Keratinocyte (primary cell): ENCODE measurements at places on chromosomes 7 and 10. TPM values are rescaled to one million over a fixed set of nuclear protein-coding genes. Genes with fewer than 3 reads are reported as not detected.

DNA sequence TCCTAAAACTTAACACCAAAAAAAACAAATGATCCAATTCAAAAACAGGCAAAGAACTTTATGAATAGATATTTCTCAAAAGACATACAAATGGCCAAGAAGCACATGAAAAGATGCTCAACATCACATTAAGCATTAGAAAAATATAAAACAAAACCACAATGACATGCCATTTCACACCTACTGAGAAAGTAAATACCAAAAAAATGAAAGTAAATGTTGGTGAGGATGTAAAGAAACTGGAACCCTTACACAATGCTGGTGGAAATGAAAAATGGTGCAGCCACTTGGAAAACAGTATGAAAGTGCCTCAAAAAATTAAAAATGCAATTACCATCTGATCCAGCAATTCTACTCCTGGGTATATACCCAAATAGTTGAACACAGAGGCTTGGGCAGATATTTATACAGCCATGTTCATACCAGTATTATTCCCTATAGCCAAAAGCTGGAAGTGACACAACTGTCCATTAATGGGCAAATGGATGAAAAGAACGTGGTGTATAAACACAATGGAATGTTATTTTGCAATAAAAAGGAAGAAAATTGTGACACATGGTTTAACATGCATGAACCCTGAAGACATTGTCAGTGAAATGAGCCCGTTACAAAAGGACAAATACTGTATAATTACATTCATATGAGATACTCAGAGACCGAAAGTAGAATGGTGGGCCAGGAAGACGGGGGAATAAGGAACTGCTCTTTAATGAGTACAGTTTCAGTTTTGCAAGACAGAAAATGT, 89.0 kb downstream of the JMJD1C start:
- H3K36me3 ChIP-seq: peaks cover 2% of the 10 kb centered on the region
- DNase-seq: no peak
- no peaks in the 10 kb centered on the region for H3K27me3 ChIP-seq
- no peak overlapping the region for H3K4me3 ChIP-seq

- peaks cover 29% of the 10 kb centered on the region for H3K36me3 ChIP-seq
- H3K4me3 ChIP-seq: no peak overlapping the region
- H3K27ac ChIP-seq: no peak overlapping the region
- DNase-seq: no peak
- H3K27me3 ChIP-seq: no peaks in the 10 kb centered on the region
Observed at GRCh38 chr7:44212018-44212417, 11.2 kb downstream of the YKT6 start.

DNA sequence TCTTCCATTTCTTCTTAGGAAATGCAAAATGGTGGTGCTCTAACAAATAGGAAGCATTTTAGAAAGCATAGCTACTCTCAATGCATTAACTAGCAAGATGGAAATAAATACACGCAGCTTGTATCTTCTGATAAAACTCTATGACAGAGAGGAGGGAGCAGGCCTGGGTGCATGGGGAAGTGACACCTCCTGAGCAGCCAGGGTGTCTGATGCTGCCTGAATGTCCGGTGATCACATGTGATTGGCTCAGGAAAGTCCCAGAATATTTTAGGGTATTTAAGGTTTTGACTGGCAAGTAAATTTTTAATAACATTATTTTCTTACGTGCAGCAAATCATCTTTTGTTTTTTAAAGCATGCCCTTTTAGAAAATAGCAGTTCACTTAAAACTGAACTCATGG, 261.0 kb upstream of the KLF6 start:
- no peak overlapping the region for H3K27ac ChIP-seq
- no peaks in the 10 kb centered on the region for H3K27me3 ChIP-seq
- H3K36me3 ChIP-seq: no peaks in the 10 kb centered on the region
- no peak for DNase-seq
- H3K4me3 ChIP-seq: no peak overlapping the region

GRCh38 chr7:31788445-31788844, 101.4 kb downstream of the PPP1R17 start:
- H3K36me3 ChIP-seq: no peaks in the 10 kb centered on the region
- no peak overlapping the region for H3K4me3 ChIP-seq
- no peak overlapping the region for H3K27ac ChIP-seq
- no peak for DNase-seq

SCIN gene
- 0.05 TPM in 1 of 3 replicates, not detected in the others for polyA plus RNA-seq

CHN2 gene
- 1.3 to 1.8 TPM (median 1.6 TPM) in 3 replicates for polyA plus RNA-seq

- H3K36me3 ChIP-seq: no peaks in the 10 kb centered on the region
- H3K27me3 ChIP-seq: peaks cover 28% of the 10 kb centered on the region
- H3K4me3 ChIP-seq: no peak overlapping the region
Observed at GRCh38 chr7:155584763-155585531, 38.6 kb upstream of the CNPY1 start.

DNA sequence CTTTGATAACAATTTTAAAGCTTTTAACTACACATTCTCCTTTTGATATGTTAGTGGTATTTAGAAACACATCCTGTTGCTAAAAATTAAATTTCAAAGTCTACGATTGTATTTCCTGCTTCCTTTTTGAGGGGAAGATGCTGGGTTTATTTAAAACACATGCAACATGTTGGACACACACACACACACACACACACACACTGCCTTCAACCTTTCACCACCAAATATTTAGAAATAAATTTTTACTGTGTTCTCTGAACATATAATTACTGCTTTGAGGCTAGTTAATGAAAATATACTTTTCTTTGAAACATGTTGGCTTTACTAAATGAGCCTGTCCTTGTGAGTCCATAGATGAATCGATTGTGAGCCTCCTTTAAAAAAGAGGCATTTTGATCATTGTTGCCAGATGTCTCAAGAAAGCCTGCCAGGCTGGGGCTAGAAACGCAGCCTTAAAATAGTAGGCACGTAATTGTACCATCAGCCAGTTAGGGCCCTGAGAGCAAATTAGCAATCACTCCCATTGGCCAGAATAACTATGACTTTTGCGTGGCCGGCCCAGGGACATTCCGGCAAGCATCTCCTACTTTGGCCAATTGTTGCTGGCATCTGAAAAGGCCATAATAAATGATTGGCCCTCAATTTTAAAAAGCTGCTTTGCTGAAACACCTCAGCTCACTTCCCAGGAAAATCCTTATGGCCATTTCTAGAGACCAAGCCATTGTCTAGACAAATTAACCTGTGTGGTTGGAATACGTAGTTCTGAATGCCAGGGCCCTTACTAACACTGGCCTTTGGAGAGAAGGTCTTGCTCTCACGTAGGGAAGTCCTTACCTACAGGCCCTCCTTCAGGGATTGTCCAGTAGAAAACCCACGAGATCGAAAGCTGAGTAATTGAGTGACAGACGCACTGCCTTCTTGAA, 9.9 kb upstream of the TEX36 start:
- H3K4me1 ChIP-seq: peaks cover 2% of the 10 kb centered on the region
- no peaks in the 10 kb centered on the region for H3K27me3 ChIP-seq
- no peaks in the 10 kb centered on the region for H3K36me3 ChIP-seq
- DNase-seq: no peak

GRCh38 chr7:2595258-2595860, 36.4 kb upstream of the TTYH3 start:
- no peak overlapping the region for H3K27ac ChIP-seq
- no peak overlapping the region for H3K4me3 ChIP-seq
- DNase-seq: no peak

OPN1SW gene
- not detected in 3 replicates for polyA plus RNA-seq

FZD8 gene
- polyA plus RNA-seq: 1.5 to 2.1 TPM (median 2.0 TPM) in 3 replicates

DNA sequence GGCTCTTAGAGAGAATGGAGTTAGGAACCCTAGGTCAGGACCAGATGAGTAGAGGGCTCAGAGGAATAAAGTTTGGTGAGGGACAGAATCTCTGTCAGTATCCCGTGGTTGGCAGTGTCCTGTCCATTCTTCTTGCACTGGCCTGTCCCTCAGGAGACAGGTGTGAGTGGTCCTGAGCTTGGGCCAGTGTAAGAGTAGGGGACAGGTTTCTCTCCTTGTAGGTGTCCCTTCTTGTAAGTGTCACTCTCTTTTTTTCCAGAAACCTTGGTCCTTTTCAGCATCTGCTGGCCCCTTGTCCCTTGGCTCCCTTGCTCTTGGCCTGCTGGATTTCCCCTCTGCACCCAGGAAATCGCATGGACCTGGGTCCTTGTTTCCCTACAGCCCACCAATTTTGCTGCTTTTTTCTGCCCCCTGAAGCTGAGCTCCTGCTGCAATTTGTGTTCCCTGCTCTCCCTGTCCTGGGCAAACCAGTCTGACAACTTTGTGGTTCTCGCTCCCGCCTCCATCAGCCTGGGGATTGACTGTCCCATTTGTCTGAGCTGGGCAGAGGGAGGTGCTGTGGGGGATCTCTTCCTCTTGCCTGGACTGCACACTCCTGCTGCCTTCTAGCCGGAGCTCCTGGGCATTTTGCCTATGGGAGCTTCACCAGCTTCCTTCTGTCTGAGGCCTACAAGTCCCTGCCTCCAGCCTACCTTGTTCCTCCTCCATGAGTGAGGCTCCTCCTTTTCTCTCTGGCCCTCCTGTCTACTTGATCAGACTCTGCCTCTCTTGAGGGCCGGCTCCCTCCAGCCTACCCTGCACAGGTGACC, 6.5 kb downstream of the TSPAN14 start:
- peak overlapping the region; percentile 84 for H3K27ac ChIP-seq
- H3K4me1 ChIP-seq: peaks cover 97% of the 10 kb centered on the region
- no peaks in the 10 kb centered on the region for H3K27me3 ChIP-seq
- no peak for DNase-seq
- peaks cover 15% of the 10 kb centered on the region for H3K36me3 ChIP-seq

VENTX gene
- polyA plus RNA-seq: not detected in 3 replicates

- DNase-seq: no peak
- H3K27me3 ChIP-seq: no peaks in the 10 kb centered on the region
- no peak overlapping the region for H3K27ac ChIP-seq
- H3K4me3 ChIP-seq: no peak overlapping the region
- no peaks in the 10 kb centered on the region for H3K36me3 ChIP-seq
Observed at GRCh38 chr10:125554016-125554703, 128.8 kb downstream of the TEX36 start.

- no peak overlapping the region for H3K4me3 ChIP-seq
- no peaks in the 10 kb centered on the region for H3K36me3 ChIP-seq
- no peaks in the 10 kb centered on the region for H3K4me1 ChIP-seq
- no peaks in the 10 kb centered on the region for H3K27me3 ChIP-seq
- no peak for DNase-seq
- H3K27ac ChIP-seq: no peak overlapping the region
Observed at GRCh38 chr10:36703179-36703578, 422.2 kb upstream of the ANKRD30A start.

GRCh38 chr7:130950741-130951140, 216.7 kb upstream of the KLF14 start:
- H3K4me1 ChIP-seq: peaks cover 9% of the 10 kb centered on the region
- peaks cover 10% of the 10 kb centered on the region for H3K36me3 ChIP-seq
- no peak overlapping the region for H3K4me3 ChIP-seq
- no peak overlapping the region for H3K27ac ChIP-seq
- no peak for DNase-seq
- H3K27me3 ChIP-seq: no peaks in the 10 kb centered on the region

DNA sequence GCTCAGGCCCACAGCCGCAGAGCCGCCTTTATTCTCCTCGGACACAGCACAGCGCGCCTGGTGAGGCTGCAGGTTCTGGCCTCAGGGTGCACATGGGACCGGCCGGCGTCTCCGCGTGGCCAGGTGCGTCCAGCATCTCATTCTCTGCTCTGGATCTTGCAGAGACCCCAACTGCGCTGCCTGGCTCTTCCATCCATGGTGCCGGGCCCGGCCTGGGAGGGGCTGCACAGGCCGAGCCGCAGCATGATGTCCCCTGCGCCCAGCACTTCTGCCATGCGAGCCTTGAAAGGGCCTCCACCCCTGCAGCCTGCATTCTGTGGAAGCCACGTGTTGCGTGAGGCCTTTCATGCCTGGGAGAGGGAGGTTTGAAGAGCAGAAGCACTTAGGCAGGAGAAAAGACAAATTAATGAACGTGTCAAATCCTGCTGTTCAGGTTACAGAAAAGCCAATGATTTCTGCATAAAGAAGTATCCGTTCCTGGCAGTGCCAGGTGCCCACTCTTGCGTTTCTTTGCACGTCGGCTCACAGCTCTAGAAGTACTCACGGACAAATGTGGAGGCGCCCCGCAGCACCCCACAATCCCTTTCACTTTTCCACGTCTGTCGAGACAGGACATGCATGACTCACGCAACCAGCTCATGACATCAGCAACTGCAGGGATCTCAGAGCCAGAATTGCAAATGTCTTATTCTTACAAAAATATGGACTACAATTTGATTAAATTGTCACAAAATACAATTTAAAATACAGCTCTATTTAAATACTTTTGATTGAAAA, 571.4 kb downstream of the DNAJB6 start:
- no peaks in the 10 kb centered on the region for H3K27me3 ChIP-seq
- H3K4me3 ChIP-seq: no peak overlapping the region

DNA sequence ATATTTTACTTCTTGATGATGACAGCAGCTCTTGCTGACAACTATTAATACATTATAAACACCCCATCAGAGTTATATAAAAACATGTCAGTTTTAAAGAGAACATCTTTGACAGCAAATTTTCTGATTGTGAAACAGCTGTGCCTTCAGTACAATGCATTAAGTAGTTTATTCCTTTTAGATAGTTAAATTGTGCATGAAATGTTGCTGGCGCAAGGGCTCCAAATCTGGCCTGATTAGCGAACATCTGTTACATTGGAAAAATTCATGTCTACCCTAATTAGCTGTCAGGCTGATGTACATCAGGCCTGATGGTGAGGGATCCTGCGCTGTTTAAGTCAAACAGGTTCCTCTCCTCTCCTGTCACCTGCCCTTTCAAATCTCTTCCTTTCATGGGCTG, 171.9 kb upstream of the SP8 start:
- no peak for DNase-seq
- no peaks in the 10 kb centered on the region for H3K36me3 ChIP-seq
- no peaks in the 10 kb centered on the region for H3K4me1 ChIP-seq
- H3K4me3 ChIP-seq: no peak overlapping the region
- no peak overlapping the region for H3K27ac ChIP-seq
- H3K27me3 ChIP-seq: no peaks in the 10 kb centered on the region

GRCh38 chr7:46139079-46139478, 218.0 kb upstream of the IGFBP3 start:
- DNase-seq: no peak
- no peak overlapping the region for H3K27ac ChIP-seq
- H3K4me1 ChIP-seq: no peaks in the 10 kb centered on the region
- no peak overlapping the region for H3K4me3 ChIP-seq
- H3K27me3 ChIP-seq: no peaks in the 10 kb centered on the region

CBX3 gene
- 69.7 to 161 TPM (median 86.4 TPM) in 3 replicates for polyA plus RNA-seq

DNA sequence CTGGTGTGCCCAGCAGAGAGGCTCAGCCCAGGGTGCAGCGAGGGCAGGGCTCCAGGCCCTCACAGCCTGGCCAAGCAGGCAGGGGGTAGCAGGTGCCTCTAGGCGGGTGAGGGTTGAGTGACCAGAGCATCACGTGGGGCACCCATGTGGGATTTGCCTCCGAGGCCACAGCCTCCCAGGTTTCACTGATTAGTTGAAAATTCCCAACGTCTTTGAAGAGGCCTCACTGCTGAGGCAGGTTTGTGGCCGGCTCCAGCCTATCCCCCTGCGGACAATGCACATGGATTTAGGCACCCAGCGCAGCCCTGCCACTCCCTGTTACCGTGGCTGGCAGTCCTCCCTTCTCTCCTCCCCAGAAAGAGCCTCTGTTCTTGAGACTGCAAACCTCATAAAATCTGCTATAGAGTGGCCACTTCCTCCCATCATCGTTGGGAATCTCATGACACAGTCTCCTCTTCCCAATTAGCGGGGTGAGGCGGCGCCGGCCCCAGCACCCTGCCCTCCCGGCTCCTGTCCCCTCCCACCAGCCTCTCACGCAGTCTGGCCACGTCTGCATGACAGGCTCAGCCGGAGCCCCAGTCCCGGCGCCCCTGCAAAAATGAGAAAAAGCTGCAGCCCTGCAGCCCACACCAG, 10.8 kb downstream of the MYL10 start:
- DNase-seq: no peak
- H3K4me1 ChIP-seq: no peaks in the 10 kb centered on the region
- peaks cover 30% of the 10 kb centered on the region for H3K27me3 ChIP-seq
- no peak overlapping the region for H3K27ac ChIP-seq

- H3K27me3 ChIP-seq: no peaks in the 10 kb centered on the region
- DNase-seq: no peak
- H3K27ac ChIP-seq: no peak overlapping the region
- H3K4me3 ChIP-seq: no peak overlapping the region
Observed at GRCh38 chr7:82376739-82377138, 66.8 kb downstream of the CACNA2D1 start.
